ENCODE measurements at places on chromosomes 7 and 10.

DNA sequence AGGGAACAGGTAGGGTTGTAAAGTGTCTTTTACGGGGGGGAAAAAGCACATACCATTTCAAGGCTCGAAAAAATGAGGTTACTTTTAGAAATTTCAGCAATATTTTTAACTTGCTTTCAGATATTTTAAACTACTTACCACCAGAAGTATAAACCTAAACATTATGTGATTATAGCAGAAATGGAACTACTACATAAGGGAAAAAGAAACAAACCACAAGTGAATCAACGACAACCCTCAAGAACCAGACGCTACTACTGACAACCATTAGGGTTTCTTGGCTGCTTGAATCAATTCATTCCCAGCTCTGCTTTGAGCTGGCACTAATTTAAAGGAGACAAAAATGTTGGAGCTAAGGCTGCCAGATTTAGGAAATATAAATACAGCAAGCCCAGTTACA lies 80.1 kb downstream of the ZFAND4 start:
- DNase-seq = no peak

GRCh38 chr10:15254808-15255648 lies 86.5 kb upstream of the NMT2 start:
- DNase-seq = no peak

DNA sequence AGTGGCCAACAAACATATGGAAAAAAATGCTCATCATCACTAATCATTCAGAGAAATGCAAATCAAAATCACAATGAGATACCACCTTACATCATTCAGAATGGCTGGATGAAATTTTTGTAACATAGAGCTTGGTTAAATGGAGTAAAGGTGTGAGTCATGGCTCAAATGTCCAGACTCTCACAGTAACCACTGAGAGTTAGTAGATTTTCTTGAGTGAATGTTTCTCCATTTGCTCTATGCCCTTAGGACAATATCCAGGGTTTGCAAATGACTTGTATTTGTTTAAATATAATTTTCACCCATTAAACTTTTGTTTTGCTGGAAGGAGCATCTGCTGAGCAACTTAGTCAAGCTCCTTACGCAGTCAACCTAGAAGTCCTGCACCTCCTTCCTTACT lies 967.2 kb downstream of the XPNPEP1 start:
- no peak for DNase-seq

DNA sequence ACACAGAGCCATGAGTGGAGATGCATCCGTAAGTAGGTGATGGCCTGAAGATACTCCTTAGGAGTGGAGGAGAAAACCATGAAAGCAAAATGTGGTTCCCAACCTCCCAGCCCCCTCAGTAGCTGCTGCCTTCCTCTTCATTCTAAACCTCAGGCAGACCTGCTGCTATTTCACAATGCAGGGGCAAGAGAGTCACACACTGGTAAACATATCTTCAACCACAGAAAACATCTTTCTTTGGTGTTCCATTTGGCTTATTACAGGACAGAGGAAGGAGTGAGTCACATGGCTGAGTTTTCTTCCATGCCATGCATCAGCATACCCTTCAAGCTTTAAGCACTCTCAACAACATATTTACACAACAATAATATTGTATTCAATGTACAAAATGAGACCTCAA lies 342.1 kb downstream of the BMPER start:
- no peak for DNase-seq

GRCh38 chr10:91804126-91804510 lies 5.9 kb downstream of the TNKS2 start:
- no peak for DNase-seq

DNA sequence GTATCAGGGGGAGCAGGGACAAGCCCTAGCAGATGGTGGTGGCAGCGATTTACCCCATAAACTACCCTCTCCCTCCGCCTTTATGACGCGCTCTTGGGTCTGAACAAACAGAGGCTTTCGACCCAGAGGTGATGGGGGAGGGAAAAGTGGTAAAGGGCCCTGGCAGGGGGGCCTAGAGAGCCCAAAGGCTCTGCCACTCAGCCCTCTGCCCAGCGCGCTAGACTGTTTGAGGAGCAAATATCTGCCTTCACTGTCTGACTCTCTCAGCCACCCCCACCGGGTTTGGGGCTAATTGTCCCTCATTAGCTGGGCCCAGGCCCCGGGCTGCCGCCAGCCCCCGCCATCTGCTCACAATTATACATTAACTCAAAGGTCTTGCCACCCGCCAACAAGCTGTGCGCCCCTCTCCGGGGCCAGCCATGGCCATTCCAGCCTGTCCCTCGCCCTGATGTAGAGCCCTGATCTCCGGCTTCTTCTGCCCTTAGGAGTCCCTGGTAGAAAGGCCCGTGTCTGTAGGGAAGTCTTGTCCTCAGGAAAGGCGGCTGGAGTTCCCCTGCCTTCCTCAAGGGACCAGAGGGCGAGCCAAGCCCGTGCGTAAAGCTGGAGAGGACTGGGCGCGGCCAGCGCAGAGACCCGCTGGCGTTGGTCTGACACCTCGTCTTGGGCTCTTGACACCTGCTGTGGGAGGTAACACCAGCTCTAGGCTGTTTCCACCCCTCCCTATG lies 1.9 kb upstream of the PAX4 start:
- no peak for DNase-seq

- DNase-seq = peak; percentile 21
Observed at GRCh38 chr10:3468919-3469638, 296.5 kb upstream of the PITRM1 start.

DNA sequence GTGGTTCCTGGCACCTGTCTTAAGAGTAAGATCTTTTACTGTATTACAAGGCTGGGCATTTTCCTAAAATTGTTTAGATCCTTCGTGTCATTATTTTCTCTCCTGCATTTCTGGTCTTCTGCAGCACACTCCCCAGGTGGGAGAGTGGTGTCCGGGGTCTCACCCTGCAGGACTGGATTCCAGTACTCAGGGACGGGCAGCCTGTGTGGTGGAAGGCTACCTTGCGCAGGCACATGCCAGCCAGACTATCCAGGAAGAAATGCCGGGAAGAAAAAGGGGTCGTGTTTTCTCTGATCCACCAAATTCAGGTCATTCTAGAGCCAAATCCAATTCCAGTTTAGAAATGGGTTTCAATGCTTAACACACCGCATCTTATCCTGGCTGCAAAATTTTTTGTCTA lies 27.7 kb downstream of the CNPY1 start:
- no peak for DNase-seq

DNA sequence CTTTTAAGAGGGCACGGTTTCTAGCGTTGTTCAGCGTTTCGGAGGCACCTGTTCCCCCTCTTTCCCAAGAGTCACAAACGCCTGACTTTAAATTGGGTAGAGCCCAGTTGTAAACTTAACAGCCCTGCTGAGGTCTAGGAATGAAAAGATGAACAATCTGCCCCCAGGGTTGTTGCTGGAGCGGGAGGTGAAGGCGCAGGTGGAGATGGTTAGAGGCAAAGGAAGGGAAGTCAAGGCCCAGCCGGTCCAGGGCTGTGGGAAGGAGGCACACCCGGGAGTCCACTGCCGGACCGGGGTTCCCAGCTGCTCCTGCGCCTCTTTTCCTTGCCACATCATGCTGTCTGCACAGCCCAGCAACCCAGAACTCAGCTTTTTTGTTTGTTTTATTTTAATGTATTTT lies 770 bp downstream of the PRXL2A start:
- no peak for DNase-seq

DNA sequence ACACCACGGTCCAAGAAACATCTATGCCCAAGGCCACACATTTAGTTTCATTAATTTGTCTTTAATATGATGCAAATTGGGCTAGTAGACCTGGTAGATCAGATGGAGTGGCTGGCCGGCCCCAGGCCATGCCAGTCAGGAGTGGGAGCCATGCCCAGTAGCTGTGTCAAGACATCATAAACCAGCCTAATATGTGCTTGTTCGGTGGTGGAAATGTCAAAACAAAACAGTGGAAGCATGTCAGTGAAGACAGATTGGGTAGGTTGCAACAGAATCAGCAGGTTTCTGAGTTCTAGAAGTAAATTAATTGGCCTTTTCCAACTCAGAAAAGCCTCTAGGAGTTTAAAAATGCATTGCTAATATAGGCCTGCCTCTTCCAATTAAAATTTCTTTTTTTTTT lies 124.7 kb downstream of the NRP1 start:
- no peak for DNase-seq

DNA sequence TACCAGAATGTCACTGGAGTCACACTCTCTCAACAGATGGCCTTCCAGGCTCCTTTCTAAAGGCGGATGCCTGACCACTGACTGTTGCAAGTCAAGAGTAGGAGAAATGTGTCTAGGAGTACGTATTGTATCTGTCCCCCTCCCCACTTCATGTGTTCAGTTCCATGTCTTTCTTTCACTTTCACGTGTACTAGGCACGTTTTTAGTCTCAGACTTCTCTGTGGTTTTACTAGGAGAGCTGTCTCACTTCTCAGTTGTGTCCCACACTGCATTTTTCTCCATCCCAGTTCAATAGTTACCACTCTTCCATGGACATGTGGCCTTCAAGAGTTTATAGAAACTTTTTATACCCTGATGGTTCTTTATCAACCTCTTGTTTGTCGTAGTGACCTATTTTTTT lies 893.0 kb downstream of the NRG3 start:
- DNase-seq = no peak

DNA sequence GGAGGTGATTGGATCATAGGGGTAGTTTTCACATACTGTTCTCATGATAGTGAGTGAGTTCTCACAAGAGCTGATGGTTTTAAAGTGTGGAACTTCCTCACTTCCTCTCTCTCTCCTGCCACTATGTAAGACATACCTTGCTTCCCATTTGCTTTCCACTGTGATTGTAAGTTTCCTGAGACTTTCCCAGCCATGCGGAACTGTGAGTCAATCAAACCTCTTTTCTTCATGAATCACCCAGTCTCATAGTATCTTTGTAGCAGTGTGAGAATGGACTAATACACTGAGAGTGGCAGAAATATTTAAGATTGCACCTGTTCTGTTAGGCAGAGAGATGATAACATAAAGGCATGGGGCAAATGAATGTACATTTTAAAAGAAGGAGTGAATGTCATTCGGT lies 507.8 kb downstream of the SORCS3 start:
- DNase-seq = no peak
